ENCODE measurements at places on chromosomes 11 and 22.

DNA sequence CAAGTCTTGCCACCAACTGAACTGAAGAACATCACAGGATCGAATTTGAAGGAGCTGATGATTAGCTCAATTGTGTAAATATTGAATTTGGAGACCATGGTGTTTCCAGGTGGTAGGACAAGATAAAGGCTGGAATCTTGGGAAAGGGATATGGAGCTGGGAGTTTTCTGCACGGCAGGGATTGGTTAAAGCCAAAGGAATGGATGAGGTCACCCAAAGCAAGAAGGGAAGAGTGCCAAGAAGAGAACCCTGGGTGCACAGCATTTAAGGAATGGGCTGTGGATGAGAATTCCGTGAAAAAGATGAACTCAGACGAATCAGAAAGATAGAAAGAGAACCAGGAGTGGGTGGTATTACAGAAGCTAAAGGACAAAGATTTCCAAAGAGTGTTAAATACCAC, 29.4 kb upstream of the RRAS2 start:
- DNase-seq, result no peak

GRCh38 chr11:32069361-32070058, 21.4 kb upstream of the RCN1 start:
- no peak for DNase-seq

DNA sequence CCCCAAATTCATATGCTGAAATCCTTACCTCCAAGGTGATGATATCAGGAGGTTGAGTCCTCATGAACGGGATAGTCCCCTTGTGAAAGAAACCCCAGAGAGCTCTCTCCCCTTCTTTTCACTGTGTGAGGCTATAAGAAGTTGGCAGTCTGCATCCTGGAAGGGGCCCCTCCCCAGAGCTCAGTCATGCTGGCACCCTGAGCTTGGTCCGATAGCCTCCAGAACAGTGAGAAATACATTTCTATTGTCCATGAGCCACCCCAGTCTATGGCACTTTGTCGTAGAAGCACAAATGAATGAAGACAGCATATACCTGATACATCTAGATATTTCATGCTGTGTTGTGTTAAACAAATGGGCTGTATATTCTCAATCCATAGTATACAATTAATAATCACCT, 81.1 kb upstream of the CRTAM start:
- no peak for DNase-seq

DNA sequence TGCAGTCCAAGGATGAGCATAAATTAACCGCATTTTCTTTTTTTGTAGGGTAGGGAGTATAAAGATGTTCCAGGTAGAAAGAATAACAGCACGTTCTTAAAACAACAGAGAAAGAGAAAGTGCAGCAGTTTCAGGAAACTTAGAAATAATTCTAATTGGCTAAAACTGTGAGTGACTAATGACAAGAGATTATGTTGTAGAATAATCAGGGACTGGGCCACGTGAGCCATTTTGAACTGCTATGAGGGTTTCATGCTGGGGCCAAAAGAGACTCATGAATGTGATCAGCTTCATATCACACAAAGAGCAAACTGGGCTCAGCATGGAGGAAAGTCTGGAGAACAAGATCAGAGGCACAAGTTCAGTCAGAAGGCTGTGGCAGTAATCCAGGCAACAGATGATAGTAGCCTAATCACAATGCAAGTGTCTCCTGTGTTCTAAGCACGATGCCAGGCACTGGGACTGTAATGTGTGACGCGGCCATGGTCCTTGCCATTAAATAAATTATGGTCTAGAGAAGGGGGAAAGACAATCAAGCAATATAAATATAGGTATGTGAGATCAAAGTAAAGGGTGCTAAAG, 17.9 kb downstream of the CWF19L2 start:
- no peak for DNase-seq

DNA sequence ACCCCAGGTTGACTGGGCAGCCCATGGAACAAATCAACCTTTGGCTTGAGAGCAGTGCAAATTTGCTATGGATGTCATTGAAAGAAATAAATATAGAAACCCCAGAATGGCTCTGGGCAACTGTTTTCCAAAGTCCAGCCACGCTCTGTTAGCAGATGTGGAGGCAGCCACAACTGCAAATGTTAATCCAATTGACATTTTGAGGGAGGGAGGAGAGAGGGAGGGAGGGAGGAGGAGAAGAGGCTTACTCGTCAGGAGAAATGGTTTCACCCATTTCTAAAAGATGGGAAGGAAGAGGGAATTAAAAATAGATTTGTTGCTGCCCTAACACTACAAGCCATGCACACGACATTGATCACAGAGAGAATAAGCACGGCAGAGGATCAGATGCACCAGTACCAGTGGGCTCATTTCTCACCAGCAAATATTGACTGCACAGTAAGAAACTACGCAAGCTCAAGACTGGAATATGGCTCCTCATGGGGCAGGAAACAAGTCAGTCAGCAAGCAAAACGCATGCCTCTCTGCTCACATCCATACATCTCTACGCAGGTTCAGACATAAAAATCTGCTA, 229.1 kb downstream of the LARGE1 start:
- no peak for DNase-seq

- DNase-seq, result no peak
Measured at GRCh38 chr11:40292721-40293508, 1166.5 kb downstream of the LRRC4C start.
